ENCODE measurements at places on chromosomes 16 and 17.

DNA sequence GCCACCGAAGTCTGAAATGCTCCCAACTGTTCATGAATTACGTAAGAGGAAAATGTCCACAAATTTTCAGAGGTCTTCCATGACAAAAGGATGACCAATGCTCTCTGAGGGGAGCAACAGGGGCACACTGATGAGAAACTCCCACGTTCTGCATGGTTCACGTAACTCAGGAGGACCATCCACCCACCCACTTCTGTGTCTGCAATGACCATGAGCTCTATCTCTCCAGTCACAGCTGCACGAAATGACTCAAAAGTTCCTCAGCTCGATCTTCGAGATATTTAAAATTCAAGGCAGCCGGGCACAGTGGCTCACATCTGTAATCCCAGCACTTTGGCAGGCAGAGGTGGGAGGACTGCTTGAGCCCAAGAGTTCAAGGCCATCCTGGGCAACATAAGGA, 15.8 kb downstream of the WDR45B start:
- DNase-seq: no peak

GRCh38 chr17:81043725-81044427, 8.9 kb downstream of the BAIAP2 start:
- DNase-seq: no peak

DNA sequence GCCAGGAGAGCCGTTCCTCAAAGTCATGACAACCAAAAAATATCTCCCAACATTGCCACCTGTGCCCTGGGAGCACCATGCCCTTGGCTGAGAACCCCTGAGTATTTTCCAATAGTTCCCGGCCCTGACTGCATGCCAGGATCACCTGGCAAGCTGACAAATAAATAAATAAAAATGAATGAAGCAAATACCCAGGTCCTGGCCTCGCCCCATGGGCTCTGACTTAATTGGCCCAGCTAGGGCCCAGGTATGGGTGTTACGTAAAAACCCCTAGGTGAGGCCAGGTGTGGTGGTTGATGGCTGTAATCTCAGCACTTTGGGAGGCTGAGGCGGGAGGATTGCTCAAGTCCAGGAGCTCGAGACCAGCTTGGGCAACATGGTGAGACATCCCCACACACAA, 2.7 kb upstream of the C16orf74 start:
- DNase-seq: no peak

GRCh38 chr17:73546114-73546513, 98.1 kb downstream of the SDK2 start:
- DNase-seq: no peak

- DNase-seq: no peak
Observed at GRCh38 chr17:50902372-50903353, 36.5 kb upstream of the TOB1 start.

GRCh38 chr17:4948166-4948930, at the start of gene PFN1:
TSS of gene PFN1 (minus strand) at chr17:4948530. CDS start at chr17:4948394, 136 bp downstream.
- DNase-seq: peak; percentile 94

GRCh38 chr17:801660-802059, 19.5 kb downstream of the MRM3 start:
- no peak for DNase-seq

DNA sequence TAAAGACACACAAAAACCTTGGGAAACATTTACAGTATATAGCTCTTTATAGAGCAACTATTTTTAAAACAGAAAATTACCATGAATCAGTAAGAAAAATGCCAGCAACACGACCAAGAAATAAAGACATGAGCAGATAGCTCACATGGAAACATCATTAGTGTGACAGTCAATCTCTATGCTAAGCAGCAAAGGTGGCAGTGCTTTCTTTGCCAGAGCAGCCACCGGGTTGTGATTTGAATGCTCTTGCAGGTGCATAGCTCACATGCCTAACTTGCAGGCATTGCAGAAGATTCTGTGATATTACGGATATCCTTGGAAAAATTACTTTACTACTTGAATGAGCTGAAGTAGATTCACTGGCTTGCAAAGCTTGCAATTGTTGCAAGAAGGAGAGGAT, 652.9 kb upstream of the C16orf82 start:
- DNase-seq: no peak

DNA sequence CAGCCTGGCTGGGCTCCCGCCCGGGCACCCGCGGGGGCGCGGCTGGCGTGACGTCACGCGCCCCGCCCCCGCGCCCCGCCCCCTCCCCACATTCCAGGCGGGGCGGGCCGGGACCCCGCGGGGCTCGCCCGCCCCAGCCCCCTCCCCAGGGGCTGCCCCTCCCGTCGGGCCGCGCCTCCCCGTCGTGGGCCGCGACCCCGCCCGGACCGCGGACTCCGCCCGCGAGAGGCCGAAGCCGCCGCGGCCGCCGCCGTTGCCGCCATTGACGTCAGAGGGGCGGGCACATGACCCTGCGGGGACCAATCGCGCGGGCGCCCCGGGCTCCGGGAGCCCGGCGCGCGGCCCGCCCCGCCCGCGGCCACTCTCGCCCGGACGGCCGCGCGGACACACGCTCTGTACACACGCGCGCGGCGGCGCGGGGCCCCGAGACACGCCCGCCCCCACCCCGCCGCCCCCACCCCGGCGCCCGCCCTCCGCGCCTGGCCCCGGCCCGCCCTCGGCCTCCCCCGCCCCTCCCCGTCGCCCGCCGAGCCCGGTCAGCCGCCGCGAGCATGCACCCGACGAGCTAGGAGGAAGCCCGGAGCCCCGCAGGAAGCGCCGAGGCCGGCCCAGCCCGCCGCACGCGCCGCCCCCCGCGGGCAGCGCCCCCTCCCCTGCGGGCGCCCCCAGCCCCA, at the start of gene CMIP:
CMIP (plus strand) TSS at position 361 of the 674 bp plus-strand sequence.
- peak; percentile 99 for DNase-seq
